NCI-H1092 treated with DMSO at 0.1 percent for 48 hours (cell line): ENCODE measurements at places on chromosomes 12 and 14.

DNA sequence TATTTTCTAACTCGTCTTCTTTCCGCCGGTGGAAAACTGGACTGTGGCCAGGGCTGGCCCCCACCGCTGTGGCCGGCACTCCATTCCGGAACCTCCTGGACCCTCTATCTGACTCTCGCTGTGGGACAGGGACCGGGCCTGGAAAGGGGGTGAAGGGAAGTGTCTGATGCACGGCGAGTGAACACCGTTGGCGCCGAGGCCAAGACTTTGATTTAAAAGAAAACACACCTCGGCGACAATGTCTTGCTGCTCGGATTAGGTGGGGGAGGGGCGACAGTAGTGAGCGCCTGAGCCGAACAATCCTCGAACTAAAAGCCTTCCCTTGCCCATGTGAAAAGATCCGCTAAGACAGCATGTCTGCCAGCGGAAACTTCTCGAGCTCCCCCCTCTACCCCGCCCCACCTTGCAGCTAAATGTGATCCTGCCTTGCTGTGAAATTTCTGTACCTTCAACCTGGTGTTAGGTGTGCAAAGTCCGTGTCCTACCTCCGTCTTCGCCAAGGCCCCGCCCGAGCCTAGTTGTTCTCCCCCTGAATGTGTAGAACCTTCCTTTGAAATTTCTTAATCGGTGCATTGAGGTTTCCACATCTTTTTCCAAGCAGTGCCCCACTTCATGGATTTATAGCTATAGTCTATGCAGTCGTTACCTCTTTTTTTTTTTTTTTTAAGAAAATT is 862 bp upstream of the HOTAIR start:
- DNase-seq: no peak

DNA sequence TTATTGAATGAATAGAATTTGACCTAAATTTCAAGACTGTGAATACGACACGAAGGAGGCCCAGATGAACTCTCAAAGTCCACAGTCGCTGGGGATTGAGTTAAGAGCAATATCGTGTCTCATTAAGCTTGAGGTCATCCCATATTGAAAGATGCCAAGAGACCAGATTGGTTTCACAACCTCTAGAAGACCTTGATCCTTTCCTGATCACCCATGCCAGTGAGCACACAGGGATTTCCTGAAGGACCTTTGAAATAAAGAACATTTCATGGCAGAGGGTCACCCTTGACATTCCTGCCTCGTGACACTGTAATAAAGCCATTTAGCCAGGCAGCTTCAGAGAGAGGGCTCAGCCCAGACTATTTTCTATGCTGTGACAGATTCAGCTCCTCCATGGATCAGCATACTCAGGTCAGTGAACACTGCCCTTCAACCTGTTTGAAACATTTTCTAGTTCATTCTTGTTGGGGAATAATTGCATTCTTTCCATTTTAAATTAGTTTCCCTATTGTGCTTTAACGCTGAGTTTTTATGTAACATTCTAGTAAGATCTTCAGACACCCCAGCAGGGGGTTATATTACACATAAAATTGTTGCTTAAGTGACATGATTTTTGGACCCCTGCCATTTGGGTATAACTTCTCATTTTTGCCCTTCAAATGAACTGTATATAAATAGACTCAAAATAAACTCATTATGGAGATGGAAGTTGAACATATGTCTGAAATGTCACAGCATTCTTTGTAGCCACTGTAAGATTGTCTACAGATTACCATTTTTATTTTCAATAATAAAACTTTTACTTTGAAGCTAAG is 213.2 kb downstream of the C12orf50 start:
- DNase-seq: no peak

GRCh38 chr12:124994437-124994975 is 1.1 kb downstream of the BRI3BP start:
- DNase-seq: no peak

DNA sequence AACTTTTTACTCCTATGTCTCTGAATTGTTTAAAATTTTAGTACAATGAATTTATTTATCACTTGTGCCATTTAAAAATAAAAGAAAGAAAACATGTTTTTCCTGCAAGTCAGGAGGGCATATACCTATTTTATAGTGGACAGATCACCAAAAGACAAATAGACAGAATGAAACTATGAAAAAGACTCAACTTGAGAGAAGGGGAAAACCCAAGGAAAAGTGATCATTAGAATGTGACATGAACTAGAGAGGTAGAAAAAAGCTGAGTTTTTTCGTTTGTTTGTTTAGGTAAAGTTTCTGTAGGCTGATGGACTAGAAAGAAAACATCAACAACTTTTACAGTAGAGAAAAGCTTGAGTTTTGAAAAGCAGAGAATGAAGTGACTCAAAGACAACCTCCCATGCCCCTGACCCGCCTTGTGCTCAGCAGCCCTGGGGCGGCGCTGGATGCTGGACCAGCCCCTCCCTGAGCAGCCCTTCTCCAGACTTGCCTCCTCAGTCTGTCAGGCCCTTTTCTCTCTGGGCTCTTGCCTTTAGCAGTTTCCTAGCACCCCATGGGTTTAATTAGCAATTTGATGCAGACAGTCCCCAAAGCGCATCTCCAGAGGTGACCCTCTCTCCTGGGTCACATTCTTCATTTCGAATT is 95.1 kb upstream of the ARID2 start:
- DNase-seq: no peak
